Activated CD4-positive, alpha-beta T cell treated with anti-CD3 and anti-CD28 coated beads for 48 hours (primary cell): ENCODE measurements at places on chromosomes 5 and 9.

DNA sequence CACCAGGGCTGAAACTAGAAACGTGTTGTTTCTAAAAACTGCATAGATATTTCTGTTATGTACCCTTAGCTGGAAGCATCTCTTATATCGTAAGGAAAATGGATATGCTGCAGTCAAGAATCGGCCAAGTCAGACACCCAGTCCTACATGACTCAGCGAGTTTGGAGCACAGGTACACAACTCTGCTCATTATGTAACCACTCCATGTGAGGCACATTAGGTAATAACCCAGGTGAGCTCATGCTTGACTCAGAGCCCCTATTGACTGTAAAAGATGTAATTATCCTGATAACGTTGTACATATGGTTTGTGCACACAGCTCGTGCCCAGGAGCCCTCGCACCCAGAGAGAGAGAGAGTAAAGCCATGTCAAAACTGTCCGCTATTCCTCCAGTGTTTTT, 593.7 kb upstream of the ACO1 start:
- no peak for DNase-seq

DNA sequence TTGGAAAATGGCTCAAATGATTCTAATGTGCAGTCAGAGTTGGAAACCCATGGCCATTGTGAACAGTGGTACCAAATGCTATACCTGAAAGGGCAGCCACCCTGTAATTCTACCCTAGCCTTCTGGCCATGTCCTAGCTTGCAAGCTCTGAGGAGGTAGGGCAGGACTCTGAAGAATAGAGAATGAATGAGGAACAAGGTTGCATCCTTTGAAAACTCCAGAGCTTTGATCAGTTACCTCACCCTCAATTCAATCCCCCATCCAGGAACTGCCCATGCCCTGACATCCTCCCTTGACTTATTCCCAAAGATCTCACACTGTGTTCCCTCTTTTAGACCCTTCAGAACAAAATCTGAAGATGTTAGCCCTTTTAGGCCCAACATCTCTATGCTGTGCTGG, 17.8 kb upstream of the ERMP1 start:
- no peak for DNase-seq

DNA sequence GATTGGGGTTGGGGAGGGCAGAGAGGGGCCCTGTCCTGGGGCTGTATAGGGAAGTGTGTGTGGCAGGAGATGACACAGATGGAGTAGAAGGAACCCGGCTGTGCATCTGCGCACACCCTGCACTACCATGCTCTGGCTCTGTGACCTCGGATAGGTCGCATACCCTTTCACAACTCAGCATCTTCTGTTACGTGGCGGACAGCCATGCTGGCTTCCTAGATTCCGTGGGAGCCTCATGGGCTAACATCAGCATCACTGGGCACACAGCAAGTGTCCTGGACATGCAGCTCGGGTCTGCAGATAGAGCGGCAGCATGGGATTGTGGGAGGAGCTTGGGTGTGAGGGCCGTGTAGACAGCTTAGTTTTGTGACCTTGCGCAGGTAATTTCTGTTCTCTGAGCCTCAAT, 9.2 kb downstream of the ARPC5L start:
- no peak for DNase-seq

- no peak for DNase-seq
Observed at GRCh38 chr9:90868555-90868954, 66.9 kb downstream of the SYK start.

- peak; percentile 80 for DNase-seq
Observed at GRCh38 chr9:128191406-128192046, at the start of gene CIZ1. TSS of gene CIZ1 (minus strand) at chr9:128191572. CDS start at chr9:128190857, 715 bp downstream.

DNA sequence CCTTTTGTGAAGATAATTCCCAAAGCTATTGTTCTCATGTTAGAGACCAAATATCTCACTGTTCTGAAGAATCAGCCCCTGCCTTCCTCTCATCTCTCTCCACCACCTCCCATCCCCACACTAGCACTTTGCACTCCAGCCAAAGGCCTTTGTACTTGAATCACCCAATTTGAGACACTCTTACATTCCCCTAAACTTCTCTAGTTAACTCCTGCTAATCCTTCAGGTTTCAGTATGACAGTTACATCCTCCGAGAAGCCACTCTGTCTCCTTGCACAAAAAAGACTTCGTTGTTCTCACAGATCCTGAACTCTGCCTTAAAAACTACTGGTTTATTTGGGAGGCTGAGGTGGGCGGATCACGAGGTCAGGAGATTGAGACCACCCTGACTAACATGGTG, 227.5 kb downstream of the PIK3R1 start:
- DNase-seq = no peak

- no peak for DNase-seq
Observed at GRCh38 chr5:72121780-72122445, 14.6 kb downstream of the MAP1B start.
